ENCODE measurements at places on chromosomes 2 and 18.

DNA sequence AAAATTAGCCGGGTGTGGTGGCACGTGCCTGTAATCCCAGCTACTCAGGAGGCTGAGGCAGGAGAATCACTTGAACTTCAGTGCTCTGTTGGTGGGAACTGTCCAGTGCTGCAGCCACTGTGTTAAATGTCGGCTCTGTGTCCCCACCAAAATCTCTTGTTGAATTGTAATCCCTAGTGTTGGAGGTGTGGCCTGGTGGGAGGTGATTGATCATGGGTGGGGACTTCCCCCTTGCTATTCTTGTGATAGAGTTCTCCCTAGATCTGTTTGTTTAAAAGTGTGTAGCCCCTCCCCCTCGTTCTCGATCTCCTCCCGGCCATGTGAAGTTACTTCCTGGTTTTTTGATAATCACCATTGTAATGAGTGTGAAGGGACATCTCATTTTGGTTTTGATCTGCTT lies 9.8 kb upstream of the RPL31 start:
- DNase-seq = no peak

- DNase-seq = no peak
Observed at GRCh38 chr2:21096458-21096857, 27.3 kb upstream of the TDRD15 start.

GRCh38 chr2:72142570-72143440 lies 4.9 kb downstream of the CYP26B1 start:
- no peak for DNase-seq

GRCh38 chr2:151470556-151470955 lies 60.9 kb downstream of the RIF1 start:
- DNase-seq = no peak

GRCh38 chr18:79532313-79533007 lies 136.7 kb downstream of the NFATC1 start:
- DNase-seq = no peak

GRCh38 chr2:27992787-27993401 lies 102.4 kb downstream of the BABAM2 start:
- DNase-seq = no peak

DNA sequence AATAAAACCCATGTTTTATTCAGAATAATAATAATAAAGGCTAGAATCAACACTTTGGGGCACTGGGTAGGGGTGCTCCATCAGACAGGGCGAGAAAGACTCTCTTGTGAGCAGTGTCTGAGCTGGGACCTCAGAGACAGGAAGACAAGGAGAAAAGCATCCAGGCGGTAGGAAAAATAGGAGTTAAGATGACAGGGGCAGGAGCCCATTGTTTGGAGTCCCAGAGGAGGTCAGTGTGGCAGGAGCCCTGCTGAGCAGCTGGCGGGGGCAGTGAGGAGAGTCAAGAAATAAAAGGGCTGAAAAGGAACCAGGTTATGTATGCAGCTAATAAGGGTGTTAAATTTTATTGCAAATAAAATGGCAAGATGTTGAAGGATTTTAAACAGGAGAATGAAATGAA lies 457.4 kb downstream of the FBXO15 start:
- no peak for DNase-seq

DNA sequence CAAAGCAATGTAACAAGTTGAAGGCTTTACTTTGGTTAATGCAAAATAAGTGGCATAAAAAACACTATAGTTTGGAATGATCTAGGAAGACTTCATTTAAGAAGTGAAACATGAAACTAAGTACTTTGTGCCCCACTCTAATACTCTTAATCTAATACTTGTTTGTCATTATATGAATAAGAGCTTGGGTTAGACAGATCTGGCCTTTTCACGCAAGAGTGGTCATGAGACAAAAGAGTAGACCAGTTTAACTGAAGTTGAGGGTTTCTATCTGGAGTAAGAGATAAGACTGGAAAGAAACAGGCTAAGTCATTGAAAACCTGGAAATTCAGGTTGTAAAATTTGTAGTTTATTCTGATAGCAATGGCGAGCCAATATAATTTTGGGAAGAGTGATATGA lies 2.8 kb downstream of the SLC30A6 start:
- no peak for DNase-seq

DNA sequence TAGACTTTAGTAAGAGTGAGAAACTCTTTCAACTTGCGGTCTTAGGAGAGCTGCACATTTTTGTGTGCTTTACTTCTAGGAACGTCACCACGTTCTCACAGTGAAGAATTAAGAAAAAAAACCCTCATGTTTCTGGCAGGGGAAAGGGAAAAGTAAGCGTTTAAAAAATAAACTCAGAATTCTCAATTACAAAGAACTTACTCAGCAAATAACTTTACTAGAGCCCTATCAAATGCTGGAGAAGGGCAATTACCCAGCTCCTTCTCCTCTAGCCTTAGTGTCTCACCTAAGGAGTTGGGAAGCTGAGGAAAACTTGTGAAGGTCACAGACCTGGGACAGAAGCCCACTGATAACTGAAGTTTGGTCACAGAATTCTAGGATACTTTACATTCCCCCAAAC lies 1500.3 kb downstream of the LRP1B start:
- DNase-seq = no peak

- DNase-seq = no peak
Observed at GRCh38 chr2:128558441-128558840, 239.8 kb upstream of the HS6ST1 start.

DNA sequence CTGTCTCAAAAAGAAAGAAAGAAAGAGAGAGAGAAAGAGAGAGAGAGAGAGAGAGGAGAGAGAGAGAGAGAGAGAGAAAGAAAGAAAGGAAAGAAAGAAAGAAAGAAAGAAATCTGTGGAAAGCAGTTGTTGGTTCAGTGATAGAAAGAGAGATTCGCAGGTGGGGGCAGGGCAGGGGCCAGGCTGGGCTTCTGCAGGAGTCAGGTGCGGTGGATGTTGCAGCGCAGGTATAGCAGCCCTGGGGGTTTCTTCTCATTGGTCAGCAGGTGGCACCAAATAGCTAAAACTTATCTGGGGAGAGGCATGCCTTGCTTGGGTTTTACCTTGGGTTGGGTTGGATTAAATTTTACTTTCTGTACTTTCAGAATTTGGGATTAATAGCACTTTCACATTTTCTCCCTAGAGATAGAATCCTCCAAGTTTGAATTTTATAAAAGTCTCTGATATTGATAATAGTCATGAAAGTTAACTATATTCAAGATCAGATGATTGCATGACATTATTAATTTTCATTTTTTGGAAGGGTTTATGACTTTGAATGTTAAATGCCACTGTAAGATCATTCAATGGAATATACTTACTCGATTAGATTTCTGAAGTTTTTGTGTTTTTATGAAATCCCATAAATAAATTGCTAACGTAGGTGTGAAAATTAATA lies 66.6 kb downstream of the SPTBN1 start:
- peak; percentile 83 for DNase-seq

DNA sequence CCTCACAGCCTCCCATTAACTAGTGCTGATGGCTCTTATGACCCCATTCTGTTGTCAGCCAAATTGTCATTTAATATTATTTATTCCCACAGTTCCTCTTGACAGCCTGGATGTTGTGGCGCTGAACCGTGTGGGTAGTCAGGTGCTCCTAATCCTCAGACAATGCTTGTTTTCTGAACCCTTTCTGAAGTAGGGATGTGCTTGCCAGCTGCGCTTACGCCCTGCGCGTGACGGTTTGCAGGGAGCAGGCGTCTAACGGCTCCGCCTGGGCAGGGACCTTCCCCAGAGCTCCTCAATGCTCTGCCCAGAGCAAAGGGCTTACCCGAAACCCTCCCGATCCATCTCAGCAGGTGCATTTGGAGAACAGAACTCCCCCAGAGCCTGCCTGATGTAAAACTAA lies 358.2 kb upstream of the MYT1L start:
- no peak for DNase-seq

GRCh38 chr2:230319211-230319862 lies 7.7 kb upstream of the SP140L start:
- peak; percentile 86 for DNase-seq

- DNase-seq = peak; percentile 28
Observed at GRCh38 chr18:13176847-13177246, 41.7 kb upstream of the LDLRAD4 start.

- DNase-seq = no peak
Observed at GRCh38 chr2:9423922-9424272, 443 bp downstream of the CPSF3 start.

GRCh38 chr2:118119158-118119727 lies 31.0 kb downstream of the INSIG2 start:
- DNase-seq = no peak

- DNase-seq = no peak
Observed at GRCh38 chr2:97967216-97967592, 28.5 kb downstream of the TMEM131 start.

DNA sequence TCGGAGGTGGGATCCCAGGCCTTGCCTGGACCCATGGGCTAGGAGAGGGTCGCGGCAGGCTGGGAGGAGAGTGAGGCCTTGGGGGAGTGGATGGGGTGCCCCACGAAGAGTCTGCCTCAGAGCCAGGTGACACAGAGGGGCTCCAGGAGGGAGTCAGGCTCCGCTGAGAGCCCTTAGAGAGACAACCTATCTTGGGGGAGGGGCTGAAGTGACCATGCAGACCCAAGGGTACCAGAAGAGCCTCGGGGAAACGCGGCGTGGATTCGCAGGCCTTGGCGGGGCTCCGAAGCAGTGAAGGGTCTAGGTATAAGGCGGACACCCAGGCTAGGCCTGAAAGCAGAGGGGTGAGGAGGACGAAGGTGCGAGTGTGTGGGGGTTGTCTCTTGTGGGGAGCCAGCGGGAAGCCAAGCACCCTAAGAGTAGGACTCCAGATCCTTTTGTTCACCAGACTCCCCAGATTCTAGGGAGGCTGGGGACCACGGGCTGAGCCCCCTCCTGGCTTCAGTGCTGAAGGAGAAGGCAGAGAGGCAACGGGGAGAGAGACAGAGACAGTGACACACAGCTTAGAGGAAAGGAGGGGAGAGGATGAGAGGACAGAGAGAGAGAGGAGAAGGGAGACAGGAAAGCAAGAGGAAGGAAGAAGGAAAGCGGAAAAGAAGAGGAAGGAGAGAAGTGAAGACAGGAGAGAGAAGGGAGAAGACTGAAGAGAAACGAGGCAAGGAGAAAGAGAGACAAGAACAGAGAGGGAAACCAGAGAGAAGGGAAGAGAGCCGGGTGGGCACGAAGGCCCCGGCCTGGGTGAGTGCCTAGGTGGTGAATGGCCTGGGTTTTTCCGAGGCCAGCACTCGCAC lies 1.1 kb upstream of the HOXD11 start:
- DNase-seq = no peak

- DNase-seq = no peak
Observed at GRCh38 chr18:26621161-26622026, 73.0 kb upstream of the KCTD1 start.

DNA sequence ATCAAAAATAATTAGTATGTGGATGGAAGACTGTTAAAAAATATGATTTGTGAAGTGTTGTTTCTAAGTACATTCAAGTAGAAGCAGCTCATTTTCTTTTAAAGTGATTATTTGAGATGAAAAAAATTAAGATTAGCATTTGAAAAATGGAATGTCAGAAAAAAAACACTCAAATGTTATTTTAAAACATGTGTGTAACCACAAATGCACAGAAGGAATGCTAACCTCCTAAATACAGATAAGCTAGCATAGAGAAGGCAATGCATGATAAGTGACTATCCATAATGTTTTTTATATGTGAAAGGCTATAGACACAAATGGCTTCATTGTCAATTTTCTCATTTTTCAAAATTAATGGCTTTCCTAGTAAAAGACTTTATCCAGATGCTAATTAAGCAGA lies 198.9 kb downstream of the NYAP2 start:
- DNase-seq = no peak

GRCh38 chr2:42369532-42370229 lies 8.7 kb upstream of the COX7A2L start:
- DNase-seq = no peak

DNA sequence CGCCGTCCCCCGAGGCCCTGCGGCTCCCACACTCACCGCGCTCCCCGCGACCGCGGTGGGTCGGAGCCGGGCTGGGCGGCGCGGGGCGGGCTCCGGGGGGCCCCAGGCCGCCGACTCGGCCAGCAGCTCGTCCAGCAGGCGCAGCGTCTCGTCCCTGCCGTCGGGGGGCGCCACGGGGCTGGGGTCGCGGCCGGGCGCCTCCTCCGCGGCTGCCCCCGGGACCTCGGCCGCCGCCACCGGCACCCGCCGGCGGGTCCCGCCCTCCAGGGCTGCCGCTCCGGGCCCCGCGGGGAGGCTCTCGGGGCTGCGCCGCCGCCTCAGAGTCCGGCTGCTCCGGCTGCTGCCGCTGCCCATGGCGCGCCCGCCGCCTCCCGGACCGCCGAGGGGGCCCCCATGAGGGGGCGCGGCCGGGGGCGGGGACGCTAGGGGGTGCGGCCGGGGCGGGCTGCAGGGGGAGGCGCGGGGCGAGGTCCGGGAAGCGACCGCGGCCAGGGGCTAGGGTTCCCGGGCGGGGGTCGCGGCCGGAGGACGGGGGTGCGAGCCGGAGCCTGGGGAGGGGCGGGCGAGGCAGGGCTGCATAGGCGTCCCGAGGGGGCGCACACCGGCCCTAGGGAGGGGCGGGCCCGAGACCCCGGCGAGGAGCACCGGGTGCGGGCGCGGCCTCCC lies at the start of gene CYS1:
CYS1 (minus strand) TSS at position 542 of the 666 bp plus-strand sequence; CDS start at position 354, 188 bp downstream.
- no peak for DNase-seq

DNA sequence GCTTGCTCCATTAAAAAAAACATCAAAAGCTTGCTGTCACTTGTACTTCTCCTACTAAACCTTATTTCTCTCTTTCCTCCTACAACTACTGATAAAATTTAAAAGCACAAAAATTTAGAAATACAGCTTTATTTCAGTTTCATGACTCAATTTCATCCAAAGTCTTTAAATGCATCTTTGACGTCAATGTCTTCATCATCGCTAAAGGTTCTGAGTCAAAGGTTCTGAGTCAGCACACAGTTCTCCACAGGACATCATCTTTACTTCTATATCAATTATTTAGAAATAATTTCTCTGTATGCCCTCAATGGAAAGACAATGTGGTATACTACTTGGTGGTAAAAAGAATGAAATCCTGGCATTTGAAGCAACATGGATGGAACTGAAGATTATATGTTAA lies 163.9 kb upstream of the DNMT3A start:
- DNase-seq = no peak

- no peak for DNase-seq
Observed at GRCh38 chr2:96668771-96669170, 26.2 kb downstream of the FER1L5 start.

DNA sequence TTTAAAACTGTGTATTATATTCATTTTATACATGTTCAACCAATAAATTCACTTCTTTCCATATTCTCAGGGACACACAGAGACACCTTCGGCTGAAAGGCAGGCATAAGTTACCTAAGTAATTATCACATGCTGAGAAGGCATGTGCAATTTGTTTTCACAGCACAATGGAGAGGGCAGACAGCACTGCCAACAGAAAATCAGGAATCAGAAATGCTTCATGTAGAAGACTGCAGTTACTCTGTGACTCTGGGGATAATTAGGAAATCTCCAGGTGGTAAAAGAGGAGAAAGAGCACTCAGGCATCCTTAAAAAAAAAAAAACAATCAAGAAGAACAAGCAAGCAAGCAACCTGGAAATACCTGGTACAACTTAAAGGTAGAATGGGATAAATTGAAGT lies 49.3 kb downstream of the DSEL start:
- no peak for DNase-seq

DNA sequence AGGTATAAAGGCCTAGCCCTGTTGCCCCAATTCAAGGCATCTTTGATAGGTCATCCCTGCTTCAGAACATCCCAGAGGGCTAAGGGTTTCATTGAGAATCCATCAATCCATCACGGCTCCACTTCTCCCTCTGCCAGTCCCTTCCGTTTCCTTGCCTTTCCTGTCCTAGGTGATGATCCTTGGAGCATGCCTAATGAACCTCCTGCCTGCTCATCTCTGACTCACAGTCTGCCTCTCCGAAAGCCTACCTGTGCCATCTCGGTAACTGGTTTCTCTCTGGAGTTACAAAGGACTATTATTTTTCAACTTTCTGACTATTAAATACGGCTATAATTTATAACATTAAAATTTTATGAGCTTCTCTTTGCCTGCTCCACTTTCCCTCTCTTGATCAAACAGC lies 36.7 kb upstream of the OSBPL6 start:
- no peak for DNase-seq
